Cardiac fibroblast (primary cell): ENCODE measurements at places on chromosomes 1 and 21.

- no peak for DNase-seq
These were observed 3.8 kb downstream of the TMEM54 start for GRCh38 chr1:32897082-32898049.

- DNase-seq, result no peak
These were observed 50.0 kb upstream of the POGK start for GRCh38 chr1:166789286-166789685.

GRCh38 chr1:5728663-5729355 is 263.4 kb downstream of the NPHP4 start:
- no peak for DNase-seq

- DNase-seq, result no peak
These were observed 1.5 kb downstream of the TNFRSF25 start for GRCh38 chr1:6464514-6464836.

- no peak for DNase-seq
These were observed 19.3 kb upstream of the SERTAD4 start for GRCh38 chr1:210213335-210213734.
